ENCODE measurements at places on chromosomes 2 and 18. TPM values are rescaled to one million over a fixed set of nuclear protein-coding genes. Genes with fewer than 3 reads are reported as not detected.
A peak's percentile ranks its signal among the peaks of the same experiment; 100 is the strongest.

DNA sequence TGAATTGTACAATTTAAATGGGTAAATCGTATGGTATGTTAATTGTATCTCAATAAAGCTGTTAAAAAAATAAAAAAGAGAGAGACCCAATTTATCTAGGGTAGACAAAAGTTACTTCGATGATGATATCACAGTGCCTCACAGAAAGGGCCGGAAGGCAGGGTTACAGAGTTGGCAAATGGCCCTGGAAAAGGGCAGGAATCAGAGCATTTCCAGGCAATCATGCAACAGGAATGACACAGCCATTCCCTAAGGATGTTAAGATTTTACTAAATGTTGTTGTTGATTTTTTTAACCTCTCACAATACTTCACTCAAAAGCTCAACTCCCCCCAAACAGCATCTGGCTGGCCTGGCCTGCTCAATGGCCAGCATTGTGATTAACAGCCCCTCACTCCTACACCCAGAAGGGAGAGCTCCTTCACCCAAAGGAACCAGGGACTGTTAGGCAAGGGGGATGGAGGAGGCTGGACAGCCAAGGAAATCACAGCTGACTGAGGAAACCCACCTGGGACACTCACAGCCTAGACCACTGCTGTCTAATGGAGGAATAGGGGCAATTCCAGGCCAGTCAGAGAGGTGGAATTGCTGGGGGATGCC, 7.7 kb upstream of the SP100 start:
- no peak for DNase-seq

- no peak for DNase-seq
Observed at GRCh38 chr2:238801791-238802190, 46.1 kb upstream of the TWIST2 start.

- no peak for DNase-seq
Observed at GRCh38 chr18:36321658-36322407, 24.3 kb downstream of the FHOD3 start.

GRCh38 chr2:74041182-74041581, 56.5 kb downstream of the TET3 start:
- no peak for DNase-seq

GRCh38 chr2:224038049-224038829, 847 bp downstream of the SERPINE2 start:
- DNase-seq, result peak; percentile 87

DNA sequence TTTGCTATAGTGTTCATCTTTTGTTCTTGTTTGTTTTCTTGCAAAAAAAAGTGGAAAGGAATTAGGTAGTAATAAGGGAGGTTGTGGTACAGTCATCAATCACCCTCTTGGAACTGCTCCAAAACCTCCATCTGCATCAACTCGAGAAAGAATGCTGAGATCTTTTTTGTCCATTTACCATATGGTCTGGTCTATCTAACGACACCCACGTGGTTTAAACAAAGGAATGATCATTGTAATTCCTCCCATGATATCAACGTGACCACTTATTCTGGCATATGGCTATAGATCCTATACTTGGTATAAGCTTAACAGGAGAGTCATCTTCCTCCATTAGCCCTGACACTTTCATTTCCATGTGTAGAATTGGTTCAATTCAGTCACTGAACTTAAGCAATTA, 1025.3 kb upstream of the NXPH2 start:
- no peak for DNase-seq

- no peak for DNase-seq
Observed at GRCh38 chr2:36238106-36238505, 117.5 kb upstream of the CRIM1 start.

GRCh38 chr2:85376291-85377065, 21.9 kb downstream of the ELMOD3 start:
- DNase-seq, result no peak

- no peak for DNase-seq
Observed at GRCh38 chr2:189096769-189097447, 82.7 kb downstream of the COL5A2 start.

GRCh38 chr2:219893541-219893940, 266.1 kb downstream of the SLC4A3 start:
- DNase-seq, result no peak

- DNase-seq, result no peak
Observed at GRCh38 chr18:45554389-45554737, 60.9 kb upstream of the SLC14A2 start.

- DNase-seq, result no peak
Observed at GRCh38 chr18:11500153-11501122, 109.0 kb upstream of the SLC35G4 start.

GRCh38 chr2:237496428-237496827, 9.4 kb downstream of the MLPH start:
- DNase-seq, result no peak

DNA sequence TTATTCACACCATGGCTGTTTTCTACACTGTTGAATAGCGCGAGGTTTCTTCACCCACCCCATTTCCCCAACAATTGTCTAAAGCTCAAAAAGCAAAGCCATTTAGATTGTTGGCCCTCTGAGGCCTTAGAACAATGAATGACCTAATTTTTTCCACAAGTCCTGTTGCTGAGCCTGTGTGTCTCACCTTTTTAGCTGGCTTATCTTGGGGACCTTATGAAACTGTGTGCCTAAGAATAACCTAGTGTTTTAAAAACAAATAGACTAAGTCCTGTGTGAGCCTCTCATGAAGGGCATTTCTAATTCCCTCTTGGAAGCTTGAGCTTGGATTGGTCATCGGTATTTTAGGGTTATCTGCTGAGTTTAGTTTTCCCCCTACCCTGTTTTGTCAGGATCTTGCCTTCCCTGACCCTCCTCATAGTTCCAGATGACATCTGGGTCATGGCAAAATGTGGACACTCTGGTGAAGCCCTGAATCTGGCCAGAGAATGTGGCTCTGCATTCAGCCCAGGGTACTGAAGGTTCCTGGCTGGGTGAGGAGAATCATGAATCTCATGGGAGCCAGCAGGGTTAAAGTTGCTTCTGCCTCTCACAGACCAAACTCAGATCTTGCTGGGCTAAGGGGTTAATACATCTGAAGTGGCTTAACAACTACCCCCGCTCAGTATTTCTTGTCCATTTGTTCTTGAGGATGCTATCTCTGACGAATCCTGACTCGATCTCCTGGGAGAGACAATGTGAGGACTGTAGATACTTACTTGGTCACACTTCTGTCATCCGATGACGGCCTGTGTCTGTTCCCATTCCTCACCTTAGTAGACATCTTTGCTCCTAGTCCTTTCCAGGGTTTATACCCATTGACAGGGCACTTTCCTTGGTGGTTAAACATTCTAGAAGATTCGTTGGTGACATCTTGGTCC, 104.2 kb upstream of the MAP4K3 start:
- DNase-seq, result no peak

GRCh38 chr2:127359520-127359919, 28.3 kb downstream of the MAP3K2 start:
- DNase-seq, result peak; percentile 45

DNA sequence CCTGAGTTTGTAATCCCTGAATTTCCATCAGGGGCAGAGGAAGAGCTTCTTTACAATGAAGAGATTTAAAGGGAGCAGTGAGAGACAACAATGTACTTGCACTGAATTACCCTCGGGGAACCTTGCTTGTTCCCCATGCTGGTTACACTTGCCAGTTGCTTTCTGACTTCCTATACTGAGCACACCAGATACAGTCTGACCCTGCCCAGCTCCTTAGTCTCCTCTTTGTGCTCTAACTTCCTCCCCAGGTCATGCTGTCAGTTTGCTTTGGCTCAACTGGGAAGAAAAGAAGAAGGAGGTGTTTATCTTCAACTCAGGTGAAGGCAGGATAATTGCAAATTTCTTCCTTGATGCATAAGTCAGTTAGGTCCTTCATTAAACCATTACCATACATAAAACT, 658.4 kb downstream of the NYAP2 start:
- DNase-seq, result no peak

DNA sequence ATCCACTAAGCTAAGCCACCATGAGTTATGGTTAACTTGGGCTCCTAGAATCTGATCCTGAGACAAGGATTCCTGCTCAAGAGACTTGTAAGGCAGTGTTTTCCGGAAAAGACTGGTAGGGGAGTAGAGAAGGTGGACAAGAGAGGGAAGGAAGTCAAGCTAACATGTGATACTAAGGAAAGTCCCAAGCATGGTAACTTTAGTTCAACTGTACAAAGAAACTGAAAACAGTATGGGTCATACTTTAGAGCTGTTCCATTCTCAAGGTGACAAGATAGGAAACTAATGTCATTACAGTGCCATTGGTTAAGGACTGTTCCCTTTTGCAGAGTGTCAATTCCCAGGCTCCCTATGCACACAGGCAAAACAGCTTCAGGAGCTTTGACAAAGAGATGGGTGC, 5.8 kb downstream of the MYO5B start:
- DNase-seq, result no peak

DNA sequence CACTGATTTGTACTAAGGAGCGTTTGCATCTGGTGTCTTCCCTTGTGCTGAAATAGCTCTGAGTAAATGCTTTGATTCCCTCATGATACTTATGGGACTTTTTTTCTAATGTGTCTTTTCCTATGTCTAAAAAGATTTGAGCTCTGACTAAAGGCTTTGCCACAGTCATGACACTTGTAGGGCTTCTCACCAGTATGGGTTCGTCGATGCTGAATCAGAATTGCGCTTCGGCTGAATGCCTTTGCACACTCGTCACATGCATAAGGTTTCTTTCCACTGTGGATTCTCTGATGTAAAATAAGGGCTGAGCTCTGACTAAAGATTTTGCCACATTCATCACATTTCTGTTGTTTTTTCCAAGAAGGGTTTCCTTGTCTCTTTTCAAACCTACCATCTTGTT, 8.0 kb downstream of the ZNF396 start:
- no peak for DNase-seq

- no peak for DNase-seq
Observed at GRCh38 chr2:57862153-57862552, 184.5 kb upstream of the VRK2 start.

The GYPC gene
- 31.2 TPM for polyA plus RNA-seq

The TMEM214 gene
- polyA plus RNA-seq, result 16.2 TPM

The MEMO1 gene
- 72.4 TPM for polyA plus RNA-seq

The NEB gene
- 4.9 TPM for polyA plus RNA-seq

The ANKMY1 gene
- polyA plus RNA-seq, result 2.3 TPM

The SFT2D3 gene
- polyA plus RNA-seq, result not detected

The EGR4 gene
- polyA plus RNA-seq, result not detected

The LOXL3 gene
- polyA plus RNA-seq, result 4.4 TPM

The FSIP2 gene
- polyA plus RNA-seq, result 3.0 TPM

Data from GM23338 (cell line).